ENCODE measurements at places on chromosomes 6 and 20.
A peak's percentile ranks its signal among the peaks of the same experiment; 100 is the strongest.

DNA sequence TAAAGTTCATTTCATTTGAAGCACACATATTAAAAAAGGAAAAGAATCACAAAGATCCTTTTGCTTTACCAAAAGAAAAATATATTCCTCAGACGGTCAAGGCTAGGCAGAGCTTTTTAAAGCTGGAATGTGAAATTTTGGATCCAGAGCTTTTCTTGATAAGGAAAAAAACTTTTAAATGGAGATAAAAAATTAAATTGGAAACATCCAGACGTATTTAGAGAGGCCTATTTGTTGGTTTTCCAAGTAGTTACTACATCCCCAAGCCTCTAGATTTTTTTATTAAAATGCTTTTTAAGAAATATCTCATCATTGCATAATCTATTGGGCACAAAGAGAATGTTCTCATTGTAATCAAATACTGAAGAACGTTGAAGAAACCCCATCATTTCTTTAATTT, 385.7 kb upstream of the CITED2 start:
- no peak for DNase-seq

GRCh38 chr6:161137839-161138542, 135.9 kb downstream of the AGPAT4 start:
- DNase-seq: no peak

DNA sequence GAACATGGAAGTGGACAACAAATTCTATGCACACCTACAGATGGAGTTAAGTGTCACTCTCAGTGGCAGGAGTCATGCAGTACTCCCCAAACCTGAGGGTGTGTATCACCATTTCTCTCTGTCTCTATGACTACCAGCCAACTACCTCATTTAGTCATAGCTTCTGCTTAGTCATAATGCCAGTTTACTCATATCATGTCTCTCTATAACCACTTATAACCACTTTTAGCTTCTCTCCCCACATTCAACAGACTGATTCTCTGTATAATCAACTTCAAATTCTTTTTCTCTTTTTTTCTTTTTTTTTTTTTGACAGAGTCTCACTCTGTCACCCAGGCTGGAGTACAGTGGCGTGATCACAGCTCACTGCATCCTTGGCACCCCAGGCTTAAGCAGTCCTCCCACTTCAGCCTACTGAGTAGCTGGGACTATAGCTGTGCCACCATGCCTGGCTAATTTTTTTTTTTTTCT, 13.8 kb upstream of the GTF3C6 start:
- no peak for DNase-seq

DNA sequence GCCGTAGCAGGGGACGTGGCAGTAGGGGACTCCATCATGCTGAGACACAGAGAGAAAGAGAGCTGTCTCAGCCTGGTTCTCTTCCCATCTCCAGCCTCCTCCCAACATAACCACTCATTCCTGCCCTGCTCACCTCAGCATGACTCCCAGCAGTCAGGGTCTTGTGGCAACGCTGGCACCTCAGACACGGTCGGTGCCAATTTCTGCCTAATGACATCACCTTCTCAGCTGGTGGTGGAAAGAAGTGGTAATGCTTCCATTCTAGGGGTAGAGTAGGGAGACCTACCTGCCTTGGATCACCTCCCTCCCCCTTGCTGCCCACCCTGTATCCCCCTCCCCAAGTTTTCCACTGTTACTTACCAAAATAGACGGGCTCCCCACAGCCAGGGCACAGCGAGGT, 2.5 kb downstream of the CRIP3 start:
- DNase-seq: no peak

DNA sequence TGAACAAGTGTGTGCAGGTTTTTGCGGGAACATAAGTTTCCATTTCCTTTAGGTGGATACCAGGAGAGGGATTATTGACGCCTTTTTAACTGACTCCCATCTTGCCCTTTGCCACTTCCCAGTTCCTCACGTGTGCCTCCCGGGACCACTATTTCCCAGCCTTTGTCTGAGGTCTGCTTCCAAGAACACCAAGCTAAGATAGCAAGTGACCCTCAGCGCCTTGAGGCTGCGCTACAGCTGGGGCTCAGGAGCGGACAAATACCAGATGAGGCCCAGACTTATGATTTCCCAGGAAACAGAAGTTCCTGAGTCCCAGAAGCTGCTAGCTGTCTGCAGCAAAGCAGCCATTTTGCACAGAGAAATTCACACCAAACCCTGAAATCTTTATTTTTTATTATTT, 216.7 kb downstream of the SYNDIG1 start:
- DNase-seq: no peak

- DNase-seq: no peak
Measured at GRCh38 chr6:38755207-38755606, 40.1 kb downstream of the DNAH8 start.

GRCh38 chr6:9178071-9178470, 742.7 kb upstream of the SLC35B3 start:
- DNase-seq: no peak

DNA sequence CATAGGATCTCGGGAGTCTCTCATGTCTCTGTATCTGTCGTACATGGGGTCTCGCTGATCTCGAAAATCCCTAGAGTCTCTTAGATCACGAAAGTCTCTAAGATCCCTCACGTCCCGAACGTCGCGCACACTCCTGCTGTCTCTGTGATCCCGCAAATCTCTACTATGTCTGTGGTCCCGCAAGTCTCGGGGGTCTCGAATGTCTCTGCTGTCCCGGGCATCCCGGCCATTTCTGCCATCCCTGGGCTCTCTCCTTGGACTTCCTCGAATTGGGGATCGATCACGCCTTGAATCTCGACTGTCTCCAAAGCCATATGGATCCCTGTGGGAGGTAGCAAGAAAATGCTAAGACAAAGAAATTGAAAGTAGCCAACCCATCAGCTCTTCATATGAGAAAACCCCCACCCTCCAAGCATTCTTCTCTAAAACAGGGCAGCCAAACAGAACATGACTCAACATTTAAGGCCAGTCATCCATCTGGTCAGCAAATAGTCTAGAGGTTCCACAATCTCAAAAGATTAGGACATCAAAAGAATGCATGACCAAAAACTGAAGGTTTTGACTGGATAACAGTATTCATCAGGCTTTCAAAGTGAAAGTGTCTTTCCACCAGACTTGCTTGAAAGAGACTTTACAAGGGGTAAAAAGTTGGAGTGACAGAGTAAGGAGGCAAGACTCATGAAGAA, 19.4 kb downstream of the NCOA5 start:
- DNase-seq: no peak

DNA sequence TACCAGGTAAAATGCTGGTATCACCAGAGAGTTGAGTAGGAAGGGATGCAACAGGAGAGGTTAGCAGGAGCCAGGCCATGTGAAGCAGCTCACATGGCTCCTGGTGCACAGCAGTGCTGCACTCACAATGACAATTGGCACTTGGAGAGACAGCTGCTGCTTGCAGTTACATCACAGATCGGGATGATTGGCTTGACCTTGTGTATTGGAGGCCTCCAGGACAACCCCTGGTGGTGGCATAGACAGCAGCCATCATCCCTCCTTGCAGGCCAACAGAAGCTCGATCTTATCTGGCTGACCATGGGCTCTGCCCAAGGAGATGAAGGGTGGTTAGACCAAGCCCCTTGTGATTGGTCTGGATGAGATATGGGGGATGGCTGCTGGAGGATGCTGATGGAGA, 73.0 kb downstream of the EYA2 start:
- DNase-seq: no peak

DNA sequence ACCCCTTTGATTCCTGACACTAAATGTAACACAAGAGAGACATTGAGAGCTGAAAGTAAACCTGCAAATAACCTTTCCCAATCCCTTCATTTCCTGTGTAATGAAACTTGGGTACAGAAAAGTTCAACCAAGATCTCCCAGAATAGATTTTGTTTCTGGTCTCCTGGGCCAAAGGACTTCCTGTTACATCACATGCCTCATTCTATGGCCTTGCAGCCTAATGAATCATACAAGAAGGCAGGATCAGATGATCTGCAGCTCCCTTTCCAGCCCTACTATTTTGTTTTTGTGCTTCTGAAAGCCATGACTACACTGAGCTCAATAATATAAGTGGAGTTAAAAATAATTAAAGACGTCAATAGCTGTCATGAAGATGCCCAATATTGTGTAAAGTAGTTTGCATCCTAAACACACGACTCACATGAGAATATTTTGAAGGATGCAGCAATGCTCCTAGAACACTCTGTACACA, 73.4 kb upstream of the NOX3 start:
- no peak for DNase-seq

GRCh38 chr6:9576521-9576920, 838.4 kb downstream of the TFAP2A start:
- no peak for DNase-seq

GRCh38 chr6:34383161-34383631, 9.3 kb downstream of the NUDT3 start:
- no peak for DNase-seq

DNA sequence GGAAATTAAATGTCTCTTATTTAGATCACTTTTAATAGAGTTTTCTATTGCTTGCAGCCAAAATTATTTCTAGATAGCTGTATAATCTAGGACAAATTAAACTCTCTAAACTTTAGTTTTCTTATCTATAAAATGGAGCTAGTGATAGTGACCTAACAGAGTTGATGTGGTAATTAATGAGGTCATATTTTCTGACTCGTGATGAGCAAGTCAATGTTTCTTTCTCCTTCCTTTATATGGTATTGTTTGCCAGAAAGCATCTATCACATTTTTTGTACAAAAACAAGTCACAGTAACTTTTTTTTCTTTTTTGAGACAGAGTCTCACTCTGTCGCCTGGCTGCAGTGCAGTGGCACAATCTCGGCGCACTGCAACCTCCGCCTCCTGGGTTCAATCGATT, 267.7 kb downstream of the FARS2 start:
- DNase-seq: no peak

GRCh38 chr6:156779206-156780094, 2.3 kb downstream of the ARID1B start:
- peak; percentile 53 for DNase-seq

DNA sequence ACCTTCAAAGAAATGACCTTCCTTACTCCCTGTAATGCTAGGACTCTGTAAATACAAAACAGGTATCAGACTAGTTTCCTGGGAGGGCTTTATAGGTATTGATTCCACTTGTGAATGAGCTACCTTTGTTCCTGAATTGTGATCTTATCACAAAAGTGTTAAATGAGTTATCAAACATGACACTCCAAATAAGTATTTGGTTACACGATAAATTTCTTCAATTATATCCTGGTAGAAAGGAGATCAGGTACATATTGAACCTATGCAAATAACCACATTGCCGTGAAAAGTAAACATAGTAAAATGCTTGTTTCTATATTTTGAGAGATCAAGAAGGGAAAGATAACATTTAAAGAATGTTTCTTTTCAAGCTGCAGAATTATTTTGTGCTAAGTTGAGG, 285.3 kb downstream of the HIVEP2 start:
- DNase-seq: no peak

GRCh38 chr20:43681991-43682410, 15.1 kb downstream of the MYBL2 start:
- DNase-seq: no peak

DNA sequence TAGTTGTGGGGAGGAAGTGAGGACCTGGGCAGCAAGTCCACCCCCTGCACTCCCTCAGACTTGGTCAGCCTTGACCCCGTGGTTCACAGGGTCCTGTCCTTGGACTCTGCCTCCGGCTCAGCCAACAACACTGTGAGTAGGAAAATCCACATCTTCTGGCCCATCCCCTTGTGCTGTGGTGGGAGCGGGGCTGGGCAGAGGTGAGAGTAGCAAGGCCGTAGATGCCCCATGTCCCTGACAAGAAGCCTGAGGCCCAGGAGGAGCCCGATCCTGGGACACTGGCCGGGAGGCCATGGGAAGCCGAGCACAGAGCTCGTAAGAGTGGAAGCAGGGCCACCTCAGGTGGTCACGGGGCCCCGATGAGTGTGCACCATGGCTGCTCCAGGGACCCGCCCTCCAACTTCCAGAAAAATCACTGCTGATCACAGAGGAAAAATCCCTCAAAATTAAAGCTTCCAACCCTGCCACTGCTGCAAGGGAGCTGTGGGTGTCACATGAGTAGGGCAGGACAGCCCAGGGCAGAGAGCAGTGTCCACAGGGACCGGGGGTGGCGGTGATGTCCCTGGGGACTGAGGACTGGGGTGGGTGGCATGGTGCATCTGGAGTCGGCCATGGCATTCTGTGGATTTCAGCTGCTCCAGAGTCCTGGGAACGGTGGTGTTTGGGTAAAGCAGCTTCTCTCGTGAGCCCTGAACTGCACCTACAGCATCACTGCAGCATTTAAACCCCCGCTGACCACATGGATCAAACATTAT, 189.4 kb downstream of the DLL1 start:
- no peak for DNase-seq

DNA sequence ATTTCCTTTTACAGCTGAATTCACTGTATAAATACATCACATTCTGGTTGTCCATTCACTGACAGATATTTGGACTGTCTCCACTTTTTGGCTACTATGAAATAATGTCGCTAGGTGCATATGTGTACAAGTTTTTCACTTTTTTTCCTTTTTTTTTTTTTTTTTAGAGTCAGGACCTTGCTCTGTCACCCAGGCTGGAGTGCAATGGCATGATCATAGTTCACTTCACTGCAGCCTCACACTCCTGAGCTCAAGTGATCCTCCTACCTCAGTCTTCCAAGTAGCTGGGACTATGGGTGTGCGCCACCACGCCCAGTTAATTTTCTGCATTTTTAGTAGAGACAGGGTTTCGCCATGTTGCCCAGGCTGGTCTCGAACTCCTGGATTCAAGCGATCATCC, 13.3 kb downstream of the CSNK2A1 start:
- DNase-seq: no peak

GRCh38 chr20:3697588-3698305, 14.7 kb downstream of the SIGLEC1 start:
- no peak for DNase-seq

DNA sequence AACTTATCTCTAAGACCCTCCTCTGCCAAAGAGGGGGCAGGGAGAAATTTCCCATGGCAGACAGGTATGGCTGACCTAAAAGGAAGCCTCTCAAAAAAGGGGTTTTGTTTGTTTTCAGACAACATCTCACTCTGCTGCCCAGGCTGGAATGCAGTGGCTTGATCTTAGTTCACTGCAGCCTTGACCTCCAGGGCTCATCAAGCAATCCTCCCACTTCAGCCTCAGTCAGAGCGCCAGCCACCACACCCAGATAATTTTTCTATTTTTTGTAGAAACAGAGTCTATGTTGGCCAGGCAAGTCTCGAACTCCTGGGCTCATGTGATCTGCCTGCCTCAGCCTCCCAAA, 3.8 kb downstream of the EZR start:
- DNase-seq: no peak

DNA sequence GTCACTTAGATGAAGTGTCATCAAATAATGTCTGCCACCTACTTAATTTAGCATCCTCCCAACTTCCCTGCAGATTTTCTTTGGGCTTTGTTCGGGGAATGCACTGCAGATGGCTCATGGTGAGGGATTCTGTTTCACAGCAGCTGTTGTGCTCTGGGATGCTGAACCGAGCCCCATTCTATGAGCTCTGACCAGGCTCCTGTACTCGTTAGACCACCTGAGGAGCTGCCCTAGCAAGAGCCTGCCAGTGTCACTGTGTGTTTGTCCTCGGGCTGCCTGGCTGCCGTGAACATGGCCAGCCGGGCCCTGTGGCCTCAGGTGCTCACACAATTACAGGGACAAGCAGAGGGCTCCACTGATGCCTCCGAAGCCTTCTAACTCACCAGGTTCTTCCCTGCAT, 238.8 kb upstream of the ECI2 start:
- DNase-seq: no peak

GRCh38 chr20:10481676-10482075, 46.6 kb downstream of the SLX4IP start:
- no peak for DNase-seq

All from BE2C (cell line).